Chondrocyte (in vitro differentiated cells): ENCODE measurements at places on chromosomes 2 and 18. TPM values are rescaled to one million over a fixed set of nuclear protein-coding genes. Genes with fewer than 3 reads are reported as not detected.

The ARHGAP28 gene
- 17.9 to 25.1 TPM (median 18.1 TPM) in 3 replicates for total RNA-seq

DNA sequence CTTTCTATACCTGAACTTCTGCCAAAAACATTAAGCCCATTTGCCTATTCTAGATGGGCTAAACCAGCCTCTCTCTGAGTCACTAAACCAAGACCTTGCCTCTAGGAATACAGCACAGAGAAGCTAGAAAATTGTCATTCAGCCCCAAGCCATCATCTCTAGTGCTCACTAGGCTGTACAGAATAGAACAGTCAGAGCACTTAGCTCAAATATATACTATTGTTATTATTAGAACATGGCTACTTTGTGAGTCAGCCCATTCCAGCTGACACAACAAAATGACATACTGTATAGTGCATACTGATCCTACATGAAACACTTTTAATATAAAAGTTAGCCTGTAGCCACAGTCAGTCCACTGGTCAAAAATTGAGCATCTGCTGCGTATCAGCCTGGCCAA is 418.8 kb downstream of the NRXN1 start:
- no peak for DNase-seq

DNA sequence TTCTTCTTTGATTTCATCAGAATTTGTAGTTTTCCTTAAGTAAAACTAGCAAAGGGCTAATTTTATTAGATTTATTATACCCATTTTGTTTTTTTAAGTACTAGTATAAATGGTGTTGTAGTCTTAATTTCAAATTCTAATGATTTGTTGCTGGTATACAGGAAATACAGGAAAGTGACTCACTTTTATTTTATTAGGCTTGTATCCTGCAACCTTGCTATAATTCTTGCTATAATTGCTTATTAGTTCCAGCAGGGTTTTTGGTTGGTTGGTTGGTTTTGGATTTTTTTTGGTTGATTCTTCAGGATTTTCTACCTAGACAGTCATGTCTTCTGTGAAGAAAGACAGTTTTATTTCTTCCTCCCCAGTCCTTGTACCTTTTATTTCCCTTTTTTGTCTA is 110.6 kb upstream of the IL1R2 start:
- DNase-seq, result no peak

DNA sequence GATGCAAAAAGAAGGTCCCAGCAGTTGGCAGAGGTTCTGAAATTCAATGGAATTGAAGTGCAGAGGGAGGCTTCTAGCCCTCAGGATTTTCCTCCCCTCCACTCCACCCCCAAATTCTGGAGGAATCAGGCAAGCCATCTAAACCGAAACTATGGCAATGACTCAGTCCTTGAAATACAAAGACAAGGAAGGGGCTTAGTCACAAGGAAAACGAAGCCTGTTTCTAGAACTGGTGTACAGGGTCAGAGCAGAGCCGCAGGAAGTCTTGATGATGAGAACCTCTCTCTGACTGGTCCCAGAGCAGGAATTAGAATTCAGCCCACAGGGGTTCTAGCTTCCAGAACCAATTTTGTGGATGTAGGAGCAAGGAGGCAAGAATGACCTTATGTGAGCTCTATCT is 111.7 kb upstream of the SCN1A start:
- DNase-seq, result no peak

The ZNF892 gene
- total RNA-seq, result 4.7 to 6.0 TPM (median 4.8 TPM) in 3 replicates

The ZAP70 gene
- total RNA-seq, result 0.37 to 0.41 TPM in 2 of 3 replicates, not detected in the other

DNA sequence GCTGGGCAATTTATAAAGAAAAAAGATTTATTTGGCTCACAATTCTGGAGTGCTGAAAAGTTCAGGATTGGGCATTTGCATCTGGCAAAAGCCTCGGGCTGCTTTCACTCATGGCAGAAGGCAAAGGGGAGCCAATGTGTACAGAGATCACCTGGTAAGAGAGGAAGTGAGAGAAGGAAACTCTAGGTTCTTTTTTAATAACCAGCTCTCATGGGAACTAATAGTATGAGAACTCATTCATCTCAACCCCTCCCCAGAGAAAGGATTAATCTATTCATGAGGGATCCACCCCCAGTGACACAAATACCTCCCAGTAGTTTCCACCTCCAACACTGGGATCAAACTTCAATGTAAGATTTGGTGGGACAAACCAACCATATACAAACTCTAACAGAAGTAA is 129.0 kb downstream of the EVA1A start:
- no peak for DNase-seq

The BCS1L gene
- 24.5 to 44.9 TPM (median 30.0 TPM) in 3 replicates for total RNA-seq

The CD207 gene
- total RNA-seq, result not detected in 3 replicates

GRCh38 chr18:8468921-8469335 is 140.3 kb upstream of the RAB12 start:
- no peak for DNase-seq

The NEU4 gene
- 0.42 to 1.3 TPM (median 0.85 TPM) in 3 replicates for total RNA-seq
